ENCODE measurements at places on chromosomes 5 and 9.

DNA sequence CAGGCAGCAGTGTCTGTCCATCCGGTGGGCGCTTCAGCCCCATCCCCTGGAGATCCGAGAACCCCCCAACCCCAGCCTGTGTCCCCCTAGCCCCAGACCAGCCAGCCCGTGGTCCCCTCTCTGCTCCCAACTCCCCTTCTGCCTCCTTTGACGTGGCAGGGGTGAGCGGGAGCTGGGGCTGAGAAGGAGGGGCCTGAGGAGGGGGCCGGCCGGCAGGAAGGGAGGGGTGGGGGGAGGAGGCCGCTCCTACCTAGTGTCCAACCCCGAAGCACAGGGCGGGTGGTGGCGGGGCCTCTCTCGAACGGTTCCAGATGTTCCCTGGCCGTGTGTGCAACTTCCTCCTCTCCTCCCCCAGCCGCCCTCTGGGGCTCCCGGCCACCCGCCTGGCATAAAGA, 31.0 kb downstream of the GOLGA2 start:
- peak; percentile 95 for DNase-seq

DNA sequence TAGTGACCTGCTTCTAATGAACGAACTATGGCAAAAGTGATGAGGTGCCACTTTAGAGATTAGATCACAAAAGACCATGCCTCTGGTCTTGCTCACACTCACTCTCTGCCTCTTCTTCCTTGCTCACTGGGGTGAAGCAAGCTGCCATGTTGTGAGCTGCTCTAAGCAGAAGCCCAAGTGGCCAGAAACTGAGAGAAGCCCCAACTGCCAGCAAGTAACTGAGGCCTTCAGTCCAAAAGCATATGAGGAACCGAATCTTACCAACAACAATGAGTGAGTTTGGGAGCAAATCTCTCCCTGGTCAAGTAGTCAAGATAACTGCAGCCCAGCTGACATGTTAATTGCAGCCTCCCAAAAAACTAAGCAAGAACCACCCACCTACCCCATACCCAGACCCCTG, 126.0 kb upstream of the ACO1 start:
- DNase-seq = no peak

- DNase-seq = no peak
Observed at GRCh38 chr5:79471556-79471955, 42.4 kb downstream of the HOMER1 start.

DNA sequence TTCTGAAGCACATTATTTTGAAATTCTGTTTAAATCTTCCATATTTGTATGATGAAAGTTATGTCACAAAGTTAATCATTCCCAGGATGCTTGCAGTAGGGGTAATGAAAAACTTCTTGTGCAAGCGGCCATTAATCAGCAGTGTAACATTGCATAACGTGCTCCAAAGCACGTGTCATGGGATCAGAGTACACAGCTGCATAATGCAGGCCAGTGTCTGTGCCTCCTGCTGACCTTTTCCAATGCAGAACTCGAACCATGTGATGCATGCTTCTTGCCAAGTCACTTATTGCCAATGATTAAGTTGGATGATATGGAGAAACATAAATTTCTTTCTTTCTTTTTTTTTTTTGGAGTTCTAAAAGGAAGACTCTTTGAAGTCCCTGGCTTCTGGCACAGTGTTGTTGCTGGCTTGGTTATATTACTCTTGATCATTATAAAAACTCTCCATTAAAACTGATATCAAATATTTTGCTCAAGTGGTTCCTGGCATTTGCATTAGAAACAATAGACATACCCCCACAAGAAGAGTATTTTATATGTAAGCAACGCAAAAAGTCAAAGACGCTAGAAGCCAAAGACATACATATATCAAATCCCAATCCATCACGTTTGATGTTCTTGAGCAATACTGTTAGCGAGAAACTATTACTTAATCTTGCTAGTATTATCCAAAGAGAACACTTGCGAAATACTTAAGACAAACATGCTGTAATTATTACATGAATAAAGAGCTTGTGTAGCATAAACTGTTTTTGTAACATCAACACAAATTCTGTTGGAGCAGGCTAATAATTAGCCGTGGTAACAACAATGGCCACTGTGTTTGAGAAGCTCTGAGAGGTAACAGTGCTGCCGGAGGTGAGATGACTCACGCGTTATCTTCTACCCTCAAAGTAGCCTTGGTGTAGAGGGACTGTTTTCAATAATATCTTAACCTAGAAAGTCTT, 164.2 kb downstream of the AUH start:
- DNase-seq = peak; percentile 98

DNA sequence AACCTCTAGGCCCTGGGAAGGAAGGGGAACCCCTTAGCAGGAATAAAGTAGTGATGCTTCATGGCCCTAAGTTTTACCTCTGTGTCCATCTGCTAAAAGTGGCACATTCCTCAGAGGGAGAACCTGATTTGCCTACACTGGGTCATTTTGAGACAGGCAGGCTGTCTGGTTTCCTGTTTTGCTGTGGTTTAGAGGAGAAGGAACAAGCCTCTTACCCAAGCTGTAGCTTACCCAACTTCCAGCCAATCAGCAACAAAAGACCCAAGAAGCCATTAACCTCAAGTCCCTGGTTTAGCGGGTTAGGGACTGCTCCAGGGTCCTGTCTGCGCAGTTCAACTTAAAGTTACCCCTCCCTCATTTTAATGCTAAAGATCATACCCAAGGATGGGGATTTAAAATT, 411.0 kb downstream of the MAT2B start:
- DNase-seq = no peak

DNA sequence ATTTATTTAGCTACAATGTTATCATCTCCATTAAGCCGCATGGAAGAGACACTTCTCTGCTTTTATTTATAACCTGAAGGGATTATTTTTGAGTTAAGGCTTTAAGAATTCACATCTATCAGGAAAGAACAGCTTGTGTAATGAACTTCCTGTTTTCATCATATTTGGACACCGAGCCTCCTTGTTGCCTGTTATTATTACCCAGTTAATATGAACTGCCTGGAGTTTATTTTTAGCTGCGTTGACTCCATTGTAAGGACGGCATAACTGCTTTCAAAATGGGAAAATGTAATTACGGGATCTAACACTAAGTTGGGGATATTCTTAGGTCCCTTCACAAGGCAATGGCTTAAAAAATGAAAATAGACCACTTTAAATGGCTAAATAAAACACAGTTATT, 89.0 kb upstream of the NR4A3 start:
- no peak for DNase-seq

GRCh38 chr9:131624636-131625507, 79.5 kb downstream of the PRRT1B start:
- no peak for DNase-seq

DNA sequence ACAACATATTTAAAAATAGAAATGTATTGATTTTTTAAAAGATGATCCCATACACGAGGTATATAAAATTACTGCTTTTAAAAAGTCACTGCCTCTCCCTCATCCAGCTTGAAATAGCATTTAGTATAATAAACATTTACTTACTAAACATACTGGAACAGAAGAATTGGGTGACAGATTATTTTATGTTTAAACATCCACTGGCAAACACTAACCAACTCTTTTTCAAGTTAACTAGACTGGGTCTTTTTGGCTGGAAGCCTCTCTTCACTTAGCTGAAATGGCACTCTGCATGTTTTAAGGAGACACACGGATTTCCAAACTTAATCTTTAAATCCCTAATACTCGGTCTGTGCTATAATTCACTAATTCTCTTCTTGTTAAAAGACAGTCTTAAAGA, 19.0 kb downstream of the CTXN3 start:
- DNase-seq = no peak

DNA sequence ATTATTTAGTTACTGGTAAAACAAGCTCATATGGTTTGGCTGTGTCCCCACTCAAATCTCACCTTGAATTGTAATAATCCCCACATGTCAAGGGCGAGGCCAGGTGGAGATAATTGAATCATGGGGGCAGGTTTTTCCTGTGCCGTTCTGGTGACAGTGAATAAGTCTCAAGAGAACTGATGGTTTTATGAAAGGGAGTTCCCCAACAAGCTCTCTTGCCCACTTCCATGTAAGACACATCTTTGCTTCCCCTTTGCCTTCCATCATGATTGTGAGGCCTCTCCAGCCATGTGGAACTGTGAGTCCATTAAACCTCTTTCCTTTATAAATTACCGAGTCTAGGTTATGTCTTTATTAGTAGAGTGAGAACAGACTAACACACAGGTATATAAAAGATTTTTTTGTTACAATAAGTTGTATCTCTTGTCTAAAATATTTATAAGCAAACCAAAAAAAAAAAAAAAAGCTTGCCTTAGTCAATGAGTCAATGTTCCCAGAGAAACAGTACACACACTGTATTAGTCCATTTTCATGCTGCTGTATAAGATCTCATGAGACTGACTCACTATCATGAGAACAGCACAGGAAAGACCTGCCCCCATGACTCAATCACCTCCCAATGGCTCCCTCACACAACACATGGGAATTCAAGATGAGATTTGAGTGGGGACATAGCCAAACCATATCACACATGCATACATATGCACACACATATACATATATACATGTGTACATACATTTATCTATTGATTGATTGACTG, 138.3 kb downstream of the BASP1 start:
- no peak for DNase-seq

DNA sequence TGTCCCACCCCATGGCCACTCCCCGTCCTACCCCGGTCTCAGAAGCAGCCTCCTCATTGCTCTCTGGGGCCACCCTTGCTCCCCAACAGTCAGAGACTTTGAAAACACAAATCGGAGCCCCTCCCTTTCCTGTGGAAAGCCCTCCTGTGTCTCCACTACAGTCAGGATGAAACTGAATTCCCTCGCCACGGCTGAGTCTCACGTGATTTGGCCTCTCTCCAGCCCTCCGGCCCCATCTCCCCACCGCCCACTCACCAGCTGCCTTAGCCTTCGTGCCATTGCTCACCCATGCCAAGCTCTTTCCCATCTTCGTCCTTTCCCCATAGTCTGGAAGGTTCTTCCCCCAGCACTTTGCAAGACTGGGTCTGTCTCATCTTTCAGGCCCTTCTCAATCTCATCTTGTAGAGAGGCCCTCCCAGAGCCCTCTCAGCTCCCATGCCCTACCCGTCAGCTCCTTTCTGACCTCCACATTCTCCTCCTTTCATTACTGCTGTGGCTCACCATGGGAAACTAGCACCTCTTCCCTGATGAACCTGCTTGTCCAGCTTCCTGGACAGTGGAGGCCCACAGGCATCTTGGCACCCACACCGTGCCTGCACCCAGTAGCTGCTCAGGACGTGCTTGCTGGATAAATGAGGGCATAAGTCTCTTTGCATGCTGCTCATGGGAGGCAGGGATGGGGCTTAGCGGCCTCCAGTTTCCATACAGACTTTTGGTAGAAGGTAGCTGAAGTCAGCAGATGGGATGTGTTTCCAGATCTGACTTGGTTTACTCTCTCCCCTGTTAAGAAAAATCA, 126.4 kb upstream of the COL5A1 start:
- DNase-seq = peak; percentile 70

DNA sequence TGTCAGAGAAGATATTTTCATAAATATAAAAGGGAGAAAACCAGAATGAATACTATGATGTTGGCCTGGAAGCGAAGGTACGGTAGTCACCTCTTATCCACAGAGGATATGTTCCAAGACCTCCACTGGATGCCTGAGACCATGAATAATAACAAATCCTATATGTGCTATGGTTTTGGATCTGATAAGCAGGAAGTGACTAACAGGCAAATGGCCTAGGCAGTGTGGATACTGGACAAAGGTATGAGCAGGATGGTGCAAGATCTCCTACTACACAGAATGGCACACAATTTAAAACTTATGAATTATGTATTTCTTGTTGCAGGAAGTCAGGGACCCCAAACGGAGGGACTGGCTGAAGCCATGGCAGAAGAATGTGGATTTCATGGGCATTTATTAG, 48.2 kb downstream of the ADAMTS12 start:
- no peak for DNase-seq

GRCh38 chr5:4255441-4255840, 659.8 kb downstream of the IRX1 start:
- no peak for DNase-seq

DNA sequence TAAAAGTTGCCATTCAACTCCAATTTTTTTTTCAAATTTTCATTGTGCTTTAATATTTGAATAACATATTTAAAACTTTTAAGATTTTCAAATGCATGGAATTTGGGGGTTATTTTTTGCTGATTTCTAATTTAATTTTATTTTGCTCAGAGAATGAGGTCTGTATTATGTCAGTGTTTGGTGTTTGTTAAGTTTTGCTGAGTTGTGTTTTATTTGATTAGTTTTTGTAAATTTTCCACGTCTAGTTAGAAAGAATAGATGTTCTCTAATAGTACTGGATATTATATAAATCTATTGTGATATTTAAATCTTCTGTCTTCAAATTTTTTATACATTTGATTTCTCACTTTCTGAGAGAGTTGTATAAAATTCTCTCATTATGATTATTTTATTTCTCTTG, 145.9 kb downstream of the MACIR start:
- DNase-seq = no peak

- peak; percentile 65 for DNase-seq
Observed at GRCh38 chr5:160199410-160199911, 29.8 kb upstream of the FABP6 start.

DNA sequence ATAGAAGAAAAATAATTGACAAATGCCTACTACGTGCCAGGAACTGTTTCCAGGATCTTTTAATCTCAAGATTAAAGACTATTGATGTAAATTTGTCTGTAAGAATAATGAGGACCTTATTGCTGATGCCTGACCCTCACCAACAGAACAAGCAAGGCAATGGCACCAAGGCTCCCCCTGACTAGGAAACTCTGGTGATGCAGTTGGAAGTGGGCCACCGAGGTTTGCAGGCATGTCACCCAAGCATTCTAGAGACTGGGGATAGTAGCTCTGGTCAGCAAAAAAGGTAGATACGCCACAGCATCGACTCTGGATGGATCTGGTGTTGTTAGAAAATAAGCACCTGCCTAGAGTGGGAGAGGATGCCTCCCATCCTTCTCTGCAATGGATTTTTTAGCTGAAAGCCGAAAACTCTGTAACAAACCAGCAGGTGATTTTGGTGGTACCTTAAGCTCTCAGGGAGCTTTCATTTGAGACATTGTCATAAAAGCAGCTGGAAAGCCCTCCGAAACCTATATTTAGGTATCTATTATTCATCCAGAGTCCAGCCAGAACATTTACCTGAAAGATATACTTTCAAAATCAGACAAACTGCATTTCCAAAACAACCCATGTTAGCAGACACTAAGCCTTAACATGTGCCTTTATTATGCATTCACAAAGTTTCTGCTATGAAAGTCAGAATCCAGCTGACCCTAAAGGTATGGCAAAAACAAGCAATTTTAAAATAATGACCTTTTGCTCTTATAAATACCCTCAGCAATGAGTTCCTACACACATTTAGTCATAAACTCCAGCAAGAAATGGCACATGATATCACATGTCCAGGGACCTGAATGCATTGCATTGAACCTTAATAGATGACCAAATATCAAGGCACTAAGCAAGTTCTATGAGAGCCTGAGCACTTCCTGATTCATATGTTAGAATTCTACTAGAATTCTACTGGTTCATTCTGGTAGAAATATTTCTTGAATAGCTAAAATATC, 308.4 kb downstream of the PDE4D start:
- DNase-seq = no peak

GRCh38 chr5:77812926-77813589, 36.9 kb upstream of the TBCA start:
- no peak for DNase-seq

Data from cardiac muscle cell (in vitro differentiated cells and primary cell).